ENCODE measurements at places on chromosomes 7 and 10.

GRCh38 chr10:6009961-6010360 lies 32.6 kb upstream of the IL15RA start:
- no peak for DNase-seq

- DNase-seq = no peak
Observed at GRCh38 chr10:102083541-102083940, 18.4 kb downstream of the HPS6 start.

DNA sequence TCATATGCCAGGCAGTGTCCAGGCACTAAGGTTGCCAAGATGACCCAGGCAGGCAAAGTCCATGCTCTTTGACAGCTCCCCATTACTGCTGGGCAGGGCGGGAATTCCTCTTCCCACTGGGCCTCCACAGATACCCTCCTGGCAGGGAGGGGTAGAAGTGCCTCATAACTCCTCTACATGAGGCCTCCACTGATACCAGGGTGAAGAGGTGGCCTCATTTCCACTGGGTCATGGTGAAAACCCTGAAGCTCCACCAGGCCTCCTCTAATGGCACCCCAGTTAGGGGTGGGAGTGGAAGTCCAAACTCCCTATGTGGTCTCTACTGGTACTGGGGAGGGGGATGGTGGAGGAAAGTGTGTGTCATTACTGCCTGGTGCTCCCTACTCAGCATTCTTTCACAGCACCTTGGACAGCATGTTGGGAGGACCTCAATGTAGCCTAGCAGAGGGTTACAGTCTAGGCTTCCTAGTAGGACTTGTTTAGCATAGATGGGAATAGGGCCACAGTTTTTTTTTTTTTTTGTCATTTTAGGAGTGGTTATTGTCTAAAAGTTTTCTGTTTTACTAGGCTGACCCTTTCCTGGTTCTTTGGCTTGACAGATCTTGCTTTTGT lies 34.6 kb upstream of the GLCCI1 start:
- DNase-seq = no peak

- no peak for DNase-seq
Observed at GRCh38 chr10:129850790-129851189, 113.3 kb downstream of the EBF3 start.

DNA sequence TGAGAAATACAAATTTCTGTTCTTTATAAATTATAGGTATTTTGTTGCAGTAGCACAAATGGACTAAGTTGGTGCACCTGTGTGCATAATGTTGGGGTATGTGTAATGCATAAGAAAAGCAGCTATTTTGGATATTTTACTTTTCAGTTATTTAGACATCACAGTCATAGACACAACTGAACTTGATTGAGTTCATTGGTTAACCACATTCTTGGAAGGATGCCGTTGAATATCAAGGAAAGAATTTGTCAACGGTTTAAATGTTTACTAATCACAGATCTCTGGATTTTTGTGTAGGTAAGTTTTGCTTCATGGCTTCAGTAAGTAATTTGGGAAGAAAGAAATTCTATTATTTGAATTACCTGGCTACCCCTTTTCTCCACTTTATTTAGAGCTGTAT lies 4.1 kb downstream of the OTUD1 start:
- no peak for DNase-seq

GRCh38 chr7:32316839-32317238 lies 173.3 kb downstream of the LSM5 start:
- no peak for DNase-seq

DNA sequence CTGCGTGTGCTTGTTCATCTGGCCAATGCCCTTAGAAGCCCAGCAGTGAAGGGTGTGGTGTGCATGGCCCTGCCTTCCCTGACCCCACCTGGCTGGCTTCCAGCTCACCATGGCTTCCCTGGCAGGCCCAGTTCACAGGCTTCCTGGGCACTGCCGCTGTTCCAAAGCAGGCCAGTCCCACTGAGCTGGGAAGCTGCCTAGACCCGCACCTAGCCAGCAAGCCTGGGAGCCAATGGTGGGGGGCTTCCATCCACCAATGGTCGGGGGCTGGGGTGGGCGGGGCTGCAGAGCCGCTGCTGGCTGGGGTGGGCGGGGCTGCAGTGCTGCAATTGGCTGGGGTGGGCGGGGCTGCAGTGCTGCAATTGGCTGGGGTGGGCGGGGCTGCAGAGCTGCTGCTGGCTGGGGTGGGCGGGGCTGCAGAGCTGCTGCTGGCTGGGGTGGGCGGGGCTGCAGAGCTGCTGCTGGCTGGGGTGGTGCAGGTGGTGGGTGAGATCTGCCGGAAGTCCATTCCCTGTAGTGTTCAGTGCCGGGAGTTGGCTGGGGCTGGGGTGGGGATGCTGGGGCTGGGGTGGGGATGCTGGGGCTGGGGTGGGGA lies 12.4 kb downstream of the CALY start:
- DNase-seq = peak; percentile 45

- DNase-seq = no peak
Observed at GRCh38 chr7:130154131-130154500, 51.1 kb downstream of the TMEM209 start.

GRCh38 chr7:75965617-75966016 lies 28.8 kb downstream of the TMEM120A start:
- no peak for DNase-seq

- no peak for DNase-seq
Observed at GRCh38 chr7:111290419-111290818, 199.5 kb downstream of the LRRN3 start.

- DNase-seq = no peak
Observed at GRCh38 chr7:28068811-28069216, 111.8 kb downstream of the JAZF1 start.

GRCh38 chr7:50822706-50823105 lies 40.0 kb upstream of the GRB10 start:
- DNase-seq = no peak

- DNase-seq = no peak
Observed at GRCh38 chr10:68900427-68901104, 549 bp upstream of the DDX50 start.

GRCh38 chr7:93890041-93890463 lies 501 bp downstream of the TFPI2 start:
- peak; percentile 64 for DNase-seq

- DNase-seq = no peak
Observed at GRCh38 chr7:68893411-68893810, 704.9 kb upstream of the AUTS2 start.

DNA sequence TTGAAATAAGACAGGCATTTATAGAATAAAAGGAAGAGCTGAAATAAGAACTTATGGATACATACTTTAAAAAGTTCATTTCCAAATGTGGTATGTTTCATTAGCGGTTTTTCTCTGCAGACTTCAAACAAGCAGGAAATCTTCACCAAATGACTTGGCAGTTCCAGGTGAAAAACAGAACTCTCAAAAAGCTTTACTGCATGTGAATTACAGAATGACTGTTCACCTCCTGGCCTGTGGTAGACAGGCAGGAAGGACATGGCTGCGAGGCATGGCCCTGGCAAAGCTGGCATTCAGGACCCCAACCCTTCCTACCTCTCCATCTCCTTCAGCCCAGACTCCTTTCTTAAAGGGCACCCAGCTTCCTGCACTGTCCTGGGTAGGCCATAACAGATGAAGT lies 21.2 kb upstream of the ENO4 start:
- DNase-seq = no peak

DNA sequence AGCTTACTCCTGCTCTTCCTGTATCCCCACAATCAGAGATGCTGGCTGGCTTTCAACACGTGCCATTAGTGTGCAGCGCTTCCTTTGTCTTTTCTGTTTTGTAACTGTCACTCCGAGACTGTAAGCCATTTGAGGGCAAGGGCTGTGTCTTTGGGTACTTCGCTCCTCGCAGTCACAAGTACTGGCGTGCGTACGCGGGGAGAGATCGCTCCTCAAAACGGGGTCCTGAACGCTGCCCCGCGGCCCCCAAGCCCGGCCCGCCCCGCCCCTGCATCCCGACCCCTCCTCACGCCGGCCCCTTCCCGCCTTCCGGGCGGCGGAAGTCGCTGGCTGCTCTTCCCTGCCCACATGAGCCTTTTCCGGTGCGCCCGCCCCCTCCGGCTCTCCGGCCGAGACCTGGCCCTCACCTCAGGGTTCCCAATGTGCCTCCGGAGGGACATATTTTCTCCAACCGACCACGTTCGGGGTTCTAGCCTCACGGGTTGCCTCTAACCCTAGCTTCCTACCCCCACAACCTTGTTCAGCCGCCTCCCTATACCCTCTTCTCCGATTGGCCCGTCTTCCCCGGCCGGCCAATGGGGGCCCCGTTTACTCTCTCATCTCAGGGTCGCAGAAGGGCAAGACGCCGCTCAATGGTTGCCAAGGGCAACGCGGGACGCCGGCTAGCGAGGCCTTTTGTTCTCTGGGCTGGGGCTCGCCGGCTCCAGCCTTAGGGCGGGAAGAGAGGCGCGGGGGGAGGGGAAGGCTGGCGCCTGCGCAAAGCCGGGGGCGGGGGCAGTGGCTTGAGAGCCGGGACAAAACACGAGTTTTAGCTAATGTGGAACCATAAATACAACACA lies at the start of gene CEP41:
Gene CEP41 (minus strand): TSS at position 490 of the 839 bp plus-strand sequence. CDS start 50 bp downstream, at position 440.
- peak; percentile 99 for DNase-seq

GRCh38 chr10:75377869-75378268 lies 23.7 kb downstream of the ZNF503 start:
- no peak for DNase-seq

GRCh38 chr7:70782796-70783195 lies 349.1 kb upstream of the GALNT17 start:
- DNase-seq = no peak

DNA sequence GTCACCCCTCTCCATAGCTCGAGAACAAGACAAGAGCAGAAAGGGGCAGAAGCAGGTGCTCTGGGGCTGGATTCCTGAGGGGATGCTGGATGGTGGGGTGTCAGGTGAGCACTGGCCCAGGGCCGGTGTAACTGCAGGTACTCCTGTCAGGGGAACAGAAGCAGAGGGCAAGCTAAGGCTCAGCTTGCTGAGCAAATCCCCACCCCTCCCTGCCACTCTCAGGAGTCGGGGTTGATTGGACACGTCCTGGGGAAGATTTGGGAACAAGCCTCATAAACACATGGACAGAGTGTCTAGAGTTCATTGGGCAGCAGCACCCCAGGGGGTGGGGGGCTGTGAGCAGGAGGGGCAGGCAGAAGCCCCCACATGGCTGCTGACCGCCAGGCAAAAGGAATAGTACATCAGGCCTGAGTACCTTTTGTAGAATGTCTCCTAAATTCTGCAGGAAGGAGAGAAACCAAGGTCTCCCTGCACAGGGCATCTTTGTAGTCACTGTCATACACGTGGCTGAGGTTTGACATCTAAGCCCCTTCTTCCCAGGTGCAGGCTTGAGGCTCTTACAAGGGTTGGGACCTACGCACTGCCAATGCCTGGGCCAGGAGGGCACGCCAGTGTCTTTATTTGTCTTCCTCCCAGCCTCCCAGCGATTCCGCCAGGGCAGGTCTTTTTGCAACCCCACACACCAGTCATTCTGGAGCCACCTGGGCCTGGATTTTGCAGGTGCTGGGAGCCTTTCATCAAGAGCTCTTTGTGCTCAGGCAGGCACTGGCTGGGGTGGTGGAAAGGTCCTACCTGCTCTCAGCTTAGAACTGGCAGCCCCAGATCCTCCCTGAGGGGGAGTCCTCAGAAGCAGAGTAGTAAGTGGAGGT lies 2.8 kb downstream of the CALML3 start:
- no peak for DNase-seq

DNA sequence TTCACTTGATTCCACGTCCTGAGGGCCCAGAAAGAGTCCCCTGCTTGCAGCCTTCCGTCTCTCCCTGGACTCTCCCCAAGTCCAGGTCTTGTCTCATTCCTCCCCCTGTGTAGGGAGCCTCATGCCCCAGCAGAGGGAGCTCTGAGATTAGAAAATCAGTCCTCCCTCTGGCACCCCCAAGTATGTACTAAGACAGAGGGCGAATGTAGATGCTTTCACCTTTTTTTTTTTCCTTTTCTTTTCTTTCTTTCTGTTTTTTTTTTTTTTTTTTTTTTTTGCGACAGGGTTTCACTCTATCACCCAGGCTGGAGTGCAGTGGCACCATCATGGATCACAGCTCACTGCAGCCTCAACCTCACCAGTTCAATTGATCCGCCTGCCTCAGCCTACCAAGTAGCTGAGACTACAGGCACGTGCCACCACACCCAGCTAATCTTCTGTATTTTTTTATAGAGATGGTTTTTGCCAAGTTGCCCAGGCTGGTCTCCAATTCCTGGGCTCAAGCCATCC lies 10.3 kb downstream of the SFXN3 start:
- DNase-seq = peak; percentile 84

GRCh38 chr7:27203365-27203953 lies 3.6 kb upstream of the HOXA13 start:
- DNase-seq = no peak

DNA sequence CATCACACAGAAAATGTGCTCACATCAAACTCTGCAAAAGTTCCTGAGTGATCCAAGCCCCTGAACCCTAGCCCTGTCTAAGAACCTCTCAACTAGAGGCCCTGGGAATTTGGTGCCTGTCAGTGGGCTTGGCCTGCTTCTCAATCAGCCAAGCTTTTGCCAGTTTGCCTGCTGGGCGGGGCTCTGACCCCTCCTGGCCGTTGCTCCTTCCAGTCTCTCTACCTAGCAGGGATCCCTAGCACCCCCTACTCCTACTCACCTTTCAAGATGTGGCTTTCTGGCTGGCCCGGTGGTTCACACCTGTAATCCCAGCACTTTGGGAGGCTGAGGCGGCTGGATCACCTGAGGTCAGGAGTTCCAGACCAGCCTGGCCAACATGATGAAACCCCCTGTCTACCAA lies 2.1 kb downstream of the KLRG2 start:
- DNase-seq = no peak

GRCh38 chr7:7756577-7756976 lies 38.2 kb upstream of the RPA3 start:
- no peak for DNase-seq

DNA sequence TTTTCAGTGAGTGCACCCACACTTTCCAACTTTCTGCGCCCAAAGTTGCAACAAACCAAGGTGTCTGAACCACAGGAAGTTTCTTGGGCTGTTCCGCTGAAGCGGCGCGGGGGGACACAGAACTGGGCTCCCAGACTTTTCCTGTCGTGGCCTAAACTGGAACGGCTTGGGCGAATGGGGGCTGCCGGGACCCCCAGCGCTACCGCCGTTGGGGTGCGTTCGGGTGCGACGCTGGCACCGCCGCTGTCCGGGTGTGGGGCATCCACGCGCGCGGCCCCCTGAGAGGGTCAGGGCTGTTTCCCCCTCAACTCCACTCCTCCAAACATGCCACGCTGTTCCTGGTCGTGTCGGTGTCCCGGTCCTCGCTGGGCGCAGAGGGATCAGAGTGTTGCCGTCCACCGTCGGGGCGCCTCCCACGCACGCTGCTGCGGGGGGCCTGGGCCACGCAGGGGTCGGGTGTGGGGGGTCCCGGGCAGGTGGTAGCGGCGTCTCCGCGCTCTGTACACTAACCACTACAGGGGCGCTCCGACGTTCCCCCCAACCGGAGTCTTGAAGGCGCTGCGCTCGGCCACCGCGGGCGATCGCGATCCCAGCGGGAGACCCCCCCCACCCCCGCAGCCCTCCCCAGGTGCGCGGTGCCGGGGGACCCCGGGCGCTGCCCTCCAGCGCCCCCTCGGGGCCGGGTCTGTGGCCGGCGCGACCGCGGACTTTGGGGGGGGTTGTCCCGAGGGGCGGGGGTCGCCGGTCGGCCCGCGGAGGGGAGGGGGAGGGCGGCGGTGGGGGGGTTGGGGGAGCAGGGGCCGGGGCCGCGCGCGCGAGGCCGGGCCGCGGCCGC lies 2.2 kb upstream of the CUX1 start:
- DNase-seq = peak; percentile 80

- DNase-seq = no peak
Observed at GRCh38 chr10:88253128-88253527, 330.0 kb downstream of the RNLS start.

GRCh38 chr10:14244801-14245211 lies 85.9 kb downstream of the FRMD4A start:
- DNase-seq = no peak

GRCh38 chr10:32940321-32941301 lies 17.4 kb downstream of the ITGB1 start:
- no peak for DNase-seq
